Thoracic aorta (tissue), 2 donors: ENCODE measurements at places on chromosomes 7 and 10.

DNA sequence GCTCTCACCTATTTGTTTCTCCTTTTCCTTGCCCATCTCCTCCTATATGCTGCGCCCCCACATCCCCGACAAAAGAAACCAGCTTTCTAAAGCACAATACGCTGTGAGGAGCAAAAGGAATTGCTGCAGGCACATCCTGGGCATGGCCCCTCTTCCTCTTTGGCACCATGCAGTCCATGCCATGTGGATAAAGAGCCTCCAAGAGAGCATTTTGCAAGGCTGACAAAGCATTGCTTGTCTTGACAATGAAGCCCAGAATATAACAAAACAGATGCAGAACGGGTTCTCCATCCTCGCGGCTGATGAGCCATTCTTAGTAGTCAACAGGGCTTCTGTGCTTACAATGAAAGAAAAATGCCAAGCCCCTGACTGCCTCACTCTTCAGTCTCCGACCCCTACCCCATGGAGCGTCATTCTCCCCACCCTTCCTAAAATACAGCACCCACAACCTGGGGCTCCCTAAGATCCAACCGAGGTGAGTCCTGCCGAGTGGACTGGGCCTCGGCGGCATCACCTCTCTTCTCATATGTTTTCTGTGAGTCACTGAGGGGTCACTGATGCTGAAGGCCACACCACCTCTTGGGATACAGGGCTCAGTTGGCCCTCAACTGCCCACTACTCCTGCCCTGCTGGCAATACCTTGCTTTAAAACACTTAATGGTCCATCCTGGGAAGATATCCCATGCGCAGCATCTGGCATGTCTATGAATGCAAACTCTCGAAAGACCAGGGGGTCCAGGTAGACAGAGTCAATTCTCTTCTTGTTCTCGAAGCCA, 47.5 kb downstream of the GSDME start:
- no peak overlapping the region for H3K4me3 ChIP-seq
- no peaks in the 10 kb centered on the region for H3K27me3 ChIP-seq
- peaks cover under 1% of the 10 kb centered on the region for H3K4me1 ChIP-seq

DNA sequence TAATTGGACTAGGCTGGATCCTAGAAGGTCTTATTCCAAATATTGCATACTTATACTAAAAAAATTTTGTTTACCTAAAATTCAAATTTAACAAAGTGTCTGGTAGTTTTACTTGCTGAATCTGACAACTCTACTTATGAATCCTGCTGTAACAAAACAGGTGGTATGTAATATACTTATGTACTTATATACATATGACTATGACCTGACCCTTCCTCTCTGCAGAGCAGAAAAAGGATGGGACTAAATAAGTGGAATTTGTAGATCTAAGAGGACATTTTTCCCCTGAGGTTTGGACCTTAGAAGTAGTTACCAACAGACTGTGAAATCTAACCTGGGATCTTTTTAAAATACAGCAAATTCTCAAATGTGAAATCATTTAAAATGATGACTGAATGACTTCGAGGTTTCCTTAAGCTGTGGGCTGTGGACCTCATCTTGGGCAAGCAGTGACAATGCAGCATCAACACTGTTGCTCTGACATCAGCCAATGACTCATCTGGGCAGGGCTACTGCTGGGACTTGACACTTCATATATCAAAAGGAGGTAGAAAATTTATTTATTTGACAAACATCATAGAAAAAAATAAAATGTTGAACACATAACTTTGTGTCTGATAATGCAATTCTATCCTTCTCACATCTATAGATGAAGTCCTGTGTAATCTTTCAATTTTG, 73.6 kb downstream of the RELN start:
- no peaks in the 10 kb centered on the region for H3K27me3 ChIP-seq
- H3K36me3 ChIP-seq, result no peaks in the 10 kb centered on the region
- no peak for DNase-seq
- H3K27ac ChIP-seq, result no peak overlapping the region
- no peak overlapping the region for H3K4me3 ChIP-seq

DNA sequence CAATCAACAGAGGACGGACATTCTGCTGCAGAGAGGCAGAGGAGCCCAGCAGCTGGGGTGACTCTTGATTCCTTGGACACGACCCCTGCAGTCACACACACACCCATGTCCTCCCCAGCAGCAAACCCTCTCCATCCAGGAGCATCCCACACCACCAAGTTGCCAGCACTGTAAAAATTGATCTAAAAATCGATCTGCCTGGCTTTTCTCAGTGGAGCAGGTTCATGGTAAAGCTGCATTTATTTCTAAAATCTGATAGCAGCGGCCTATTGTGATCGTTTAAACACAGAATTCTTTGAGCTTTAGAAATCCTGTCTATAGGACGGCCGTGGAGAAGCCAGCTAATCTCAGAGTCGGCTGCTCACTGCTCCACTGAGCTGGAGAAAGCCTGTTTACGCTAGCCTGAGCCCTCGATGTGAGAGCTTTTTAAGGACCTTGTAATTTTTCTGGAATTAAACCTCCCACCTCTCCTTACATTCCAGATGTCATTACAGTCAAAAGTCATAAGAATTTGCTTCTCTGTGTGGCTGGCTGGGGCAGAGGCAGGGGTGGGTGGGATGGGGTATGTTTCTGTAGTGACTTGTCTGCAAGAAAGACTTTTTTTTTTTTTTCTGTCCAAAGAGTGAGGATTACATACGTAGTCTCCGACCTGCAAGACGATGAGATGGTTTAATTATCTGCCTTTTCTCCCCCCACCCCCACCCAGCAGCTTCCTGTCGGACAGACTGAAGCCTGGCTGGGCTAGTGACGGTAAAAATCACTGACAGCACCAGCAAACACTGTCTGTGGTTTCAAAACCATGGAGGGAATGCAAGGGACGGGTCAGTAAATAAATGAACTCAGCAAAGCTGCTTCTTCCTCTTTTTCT, 31.6 kb downstream of the TRIM8 start:
- H3K27ac ChIP-seq, result peak overlapping the region; percentile 72
- DNase-seq, result no peak
- peaks cover 35% of the 10 kb centered on the region for H3K4me1 ChIP-seq
- no peaks in the 10 kb centered on the region for H3K27me3 ChIP-seq
- no peak overlapping the region for H3K4me3 ChIP-seq

GRCh38 chr7:36606976-36607720, 117.1 kb downstream of the AOAH start:
- H3K27me3 ChIP-seq, result no peaks in the 10 kb centered on the region
- no peak overlapping the region for H3K4me3 ChIP-seq
